ENCODE measurements at places on chromosomes 11 and 22. TPM values are rescaled to one million over a fixed set of nuclear protein-coding genes. Genes with fewer than 3 reads are reported as not detected.

Gene TTLL12
- 40.5 TPM for total RNA-seq

Gene NXPE4
- not detected for total RNA-seq

- peak; percentile 71 for DNase-seq
Measured at GRCh38 chr11:117819096-117820040, 5.2 kb downstream of the FXYD2 start.

DNA sequence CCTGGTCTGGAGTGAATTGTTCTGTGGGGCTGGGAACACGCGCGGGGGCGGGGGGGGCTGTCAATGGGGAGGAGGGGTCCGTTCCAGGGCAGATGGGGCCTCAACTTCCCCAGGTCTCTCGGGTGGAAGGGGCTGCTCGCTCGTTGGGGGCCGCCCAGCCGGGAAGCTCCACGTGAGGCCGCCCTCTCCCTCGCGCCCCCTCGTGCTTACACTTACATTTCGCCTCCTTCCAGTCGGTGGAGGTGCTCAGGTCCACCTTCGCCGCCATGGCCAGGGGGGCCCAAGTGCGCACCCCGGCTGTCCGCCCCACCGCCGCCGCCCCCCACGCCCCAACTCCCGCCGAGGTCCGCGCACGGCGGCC is 452 bp downstream of the MACROD1 start:
- no peak for DNase-seq

- no peak for DNase-seq
Measured at GRCh38 chr11:8283465-8284230, 20.0 kb upstream of the LMO1 start.

GRCh38 chr11:61787928-61788491 is 4.4 kb downstream of the TMEM258 start:
- peak; percentile 51 for DNase-seq

DNA sequence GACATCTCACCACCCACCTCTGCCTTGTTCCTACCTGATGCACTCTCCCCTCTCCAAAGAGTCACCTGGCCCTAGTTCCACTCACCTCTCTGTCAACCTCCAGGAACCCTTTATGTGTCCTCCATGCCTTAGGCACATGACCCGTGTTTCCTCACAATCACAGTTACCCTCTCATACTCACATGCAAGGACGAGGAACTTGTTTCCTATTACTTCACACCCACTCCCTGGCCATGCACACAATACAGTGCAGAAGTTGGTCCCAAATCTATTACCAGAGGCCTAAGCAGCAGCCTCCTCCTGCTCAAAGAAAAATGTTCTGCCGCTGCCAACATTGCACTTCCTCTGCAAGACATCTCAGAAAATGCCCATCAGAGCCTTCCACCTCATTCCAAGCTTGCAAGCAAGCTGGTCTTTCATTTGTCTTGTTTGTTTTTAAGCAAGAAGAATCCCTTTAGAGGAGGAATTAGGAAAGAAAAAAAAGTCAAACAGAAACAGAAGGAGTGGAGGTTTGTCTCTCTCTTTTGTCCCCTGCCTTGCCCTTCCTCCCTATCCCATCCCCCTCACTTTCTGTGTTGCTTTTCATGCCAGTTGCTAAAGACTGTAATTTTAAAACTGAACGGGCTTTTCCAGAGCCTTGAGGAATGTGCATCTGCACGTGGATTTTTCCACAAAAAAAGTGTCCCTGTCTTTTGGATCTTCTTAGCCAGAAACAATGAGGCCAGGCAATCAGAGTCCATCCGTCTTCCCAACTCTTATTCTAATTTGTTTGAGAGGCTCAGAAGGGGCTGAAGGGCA is 63.4 kb downstream of the KCNJ1 start:
- no peak for DNase-seq
